ENCODE measurements at places on chromosomes 11 and 22.

- DNase-seq: no peak
These were observed 1339.3 kb downstream of the TBC1D22A start for GRCh38 chr22:48101704-48102103.

- no peak for DNase-seq
These were observed 32.8 kb downstream of the MS4A2 start for GRCh38 chr11:60121264-60121663.

- no peak for DNase-seq
These were observed 1.8 kb upstream of the DDB2 start for GRCh38 chr11:47212938-47213337.

DNA sequence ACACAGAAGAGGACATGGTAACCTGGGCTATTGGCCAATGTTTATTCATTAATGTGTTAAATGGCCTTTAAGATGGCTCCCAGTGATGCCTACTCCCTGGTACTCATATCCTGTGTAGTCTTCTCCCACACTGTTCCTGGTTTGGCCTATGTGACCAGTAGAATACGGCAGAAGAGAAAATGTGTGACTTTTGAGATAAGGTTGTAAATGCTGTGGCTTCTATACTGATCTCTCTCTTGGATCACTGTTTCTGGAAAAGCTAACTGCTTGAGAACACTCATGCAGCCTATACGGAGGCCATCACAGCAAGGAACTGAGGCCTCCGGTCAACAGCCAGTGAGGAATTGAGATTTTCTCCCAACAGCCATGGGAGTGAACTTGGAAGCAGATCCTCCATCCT, 24.1 kb downstream of the MAML2 start:
- no peak for DNase-seq

DNA sequence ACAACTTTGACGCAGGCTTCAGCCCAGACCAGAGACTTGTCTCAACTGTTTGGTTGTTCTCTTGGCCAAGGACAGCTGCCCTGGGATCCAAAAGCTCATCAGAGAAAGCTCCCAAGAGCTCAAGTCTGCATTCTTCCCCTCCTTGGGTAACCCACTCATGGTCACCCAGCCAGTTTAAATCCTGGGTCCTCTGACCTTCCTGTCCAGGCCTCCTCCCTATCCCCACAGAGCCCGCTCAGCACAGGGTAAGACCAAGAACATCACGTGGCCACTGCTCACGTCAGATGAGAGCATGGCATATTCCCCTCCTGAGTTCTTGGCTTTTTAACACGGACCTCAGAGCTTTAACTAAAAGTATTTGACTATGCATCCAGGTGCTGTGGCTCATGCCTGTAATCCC, 25.8 kb downstream of the TSKU start:
- no peak for DNase-seq

All from GM13976 (cell line).